ENCODE measurements at places on chromosomes 3 and 15. TPM values are rescaled to one million over a fixed set of nuclear protein-coding genes. Genes with fewer than 3 reads are reported as not detected.

- DNase-seq: no peak
Measured at GRCh38 chr15:33730815-33731214, 237.5 kb upstream of the CHRM5 start.

GRCh38 chr3:194675680-194676079 is 3.7 kb upstream of the LSG1 start:
- no peak for DNase-seq

GRCh38 chr15:52518487-52519371 is 10.0 kb downstream of the MYO5A start:
- DNase-seq: no peak

DNA sequence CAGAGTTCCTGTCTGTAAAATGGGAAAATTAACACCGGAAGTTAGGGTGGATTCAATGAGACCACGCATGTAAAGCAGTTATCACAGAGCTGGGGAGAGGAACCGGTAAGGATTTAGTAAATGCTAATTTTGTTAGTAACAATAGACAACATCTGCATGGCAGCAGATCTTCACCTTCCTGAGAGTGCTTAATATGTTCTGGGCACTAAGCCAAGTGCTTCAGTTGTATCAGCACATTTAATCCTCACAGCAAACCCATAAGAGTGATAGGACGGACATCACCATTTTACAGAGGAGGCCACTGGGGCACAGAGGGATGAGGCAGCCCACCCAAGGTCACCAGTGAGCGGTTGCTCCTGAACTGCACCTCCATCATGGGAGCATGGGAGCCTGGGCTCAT is 189.4 kb downstream of the WNT5A start:
- DNase-seq: no peak

DNA sequence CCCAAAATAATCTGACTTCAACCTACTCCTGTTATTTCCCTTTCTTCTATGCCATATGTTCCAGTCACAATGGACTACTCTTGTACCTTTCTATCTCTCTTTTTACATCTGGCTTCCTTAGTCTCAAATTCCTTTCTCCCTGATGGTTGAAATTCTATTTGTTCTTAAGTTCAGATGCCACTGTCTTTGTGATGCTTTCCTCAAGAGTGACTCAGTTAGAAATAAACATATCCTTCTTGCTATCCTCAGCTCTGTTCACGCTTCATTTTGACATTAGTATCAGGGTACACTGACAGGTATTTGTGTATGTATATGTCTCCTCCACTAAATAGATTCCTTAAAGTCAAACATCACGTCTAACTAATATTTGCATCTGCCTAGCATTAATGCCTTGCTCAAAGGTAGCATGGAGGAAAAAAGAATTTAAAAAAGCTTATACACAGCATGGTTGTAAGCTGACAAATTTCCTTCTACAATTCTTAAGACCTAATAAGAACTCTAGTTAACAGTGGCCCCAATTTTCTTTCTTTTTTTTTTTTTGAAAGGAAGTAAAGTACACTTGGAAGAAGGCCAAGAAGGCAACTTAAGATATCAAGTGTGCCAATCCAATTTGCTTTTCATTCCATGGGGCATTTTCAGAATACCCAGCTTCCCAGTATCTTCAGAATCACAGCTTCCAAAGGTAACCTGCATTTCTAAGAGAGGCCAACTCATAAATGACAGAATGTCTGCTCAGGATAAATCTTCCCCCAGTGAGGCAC is 58.0 kb downstream of the CHAC1 start:
- peak; percentile 13 for DNase-seq

HESX1 gene
- total RNA-seq: not detected

EHHADH gene
- total RNA-seq: 35.6 TPM

DNA sequence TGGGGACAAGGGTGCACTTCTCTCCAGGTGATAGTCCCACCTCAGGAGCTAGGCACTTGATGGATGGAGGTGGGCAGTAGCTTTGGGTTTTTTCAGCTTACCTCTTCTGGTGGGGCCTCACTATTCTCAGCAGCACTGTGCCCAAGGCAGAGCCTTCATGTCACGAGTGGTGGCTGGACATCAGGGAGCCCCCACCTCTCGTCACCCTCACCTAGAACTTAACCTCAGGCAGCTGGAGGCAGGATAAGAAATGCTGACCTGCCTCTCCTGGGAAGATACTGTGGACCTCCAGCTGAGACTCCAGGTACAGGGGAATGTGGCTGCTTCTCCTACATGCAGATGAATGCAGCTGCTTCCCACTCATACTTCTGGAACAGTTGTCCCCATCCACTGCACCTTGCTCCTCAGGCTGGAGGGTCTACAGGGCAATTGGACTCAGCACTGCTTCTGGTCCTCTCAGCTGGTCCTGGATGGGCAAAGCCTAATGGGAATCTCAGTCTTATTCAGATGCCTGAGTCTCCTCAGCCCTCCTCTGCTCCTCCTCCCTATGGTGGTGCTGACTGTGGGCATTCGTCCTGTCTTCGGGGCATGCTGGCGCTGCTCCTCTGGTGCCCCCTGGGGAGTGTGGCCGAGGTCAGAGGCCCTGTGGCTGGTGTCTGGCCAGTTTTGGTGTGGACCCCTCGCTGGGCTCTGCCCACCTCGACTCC is 129.9 kb downstream of the KLF13 start:
- no peak for DNase-seq

EFCC1 gene
- total RNA-seq: not detected

- no peak for DNase-seq
Measured at GRCh38 chr3:120214176-120214575, 70.8 kb downstream of the GPR156 start.

DNA sequence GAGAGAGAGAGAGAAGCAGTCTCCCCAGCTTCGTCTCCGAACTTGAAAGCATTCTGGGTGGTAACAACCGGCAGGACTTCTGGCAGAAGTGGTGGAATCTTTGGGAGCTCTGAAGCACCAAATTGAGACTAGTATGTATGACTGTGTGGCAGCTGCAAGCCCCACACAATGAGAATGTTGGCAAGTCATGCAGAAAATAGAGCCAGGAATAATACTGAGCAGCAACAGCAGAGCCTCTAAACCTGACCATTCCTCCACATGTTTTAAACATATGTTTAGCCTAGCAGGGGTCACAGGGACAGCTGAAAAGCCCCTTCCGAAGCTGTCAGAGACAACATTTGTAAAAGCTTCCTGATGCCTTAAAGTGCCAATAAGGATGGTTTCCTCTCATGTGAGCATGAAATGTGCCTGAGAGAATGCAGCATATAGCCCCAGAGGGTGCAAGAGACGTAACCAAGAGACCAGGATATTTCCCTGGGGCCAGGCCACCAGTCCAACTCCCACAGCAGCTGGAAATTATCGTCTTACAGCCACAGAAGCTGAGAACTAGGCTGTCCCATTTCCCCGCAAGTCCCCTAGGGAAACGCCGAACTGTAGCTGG is 178.6 kb upstream of the CCDC54 start:
- no peak for DNase-seq

GRCh38 chr3:12405432-12406272 is 78.6 kb upstream of the TSEN2 start:
- peak; percentile 91 for DNase-seq

CHRNB4 gene
- total RNA-seq: not detected

DNA sequence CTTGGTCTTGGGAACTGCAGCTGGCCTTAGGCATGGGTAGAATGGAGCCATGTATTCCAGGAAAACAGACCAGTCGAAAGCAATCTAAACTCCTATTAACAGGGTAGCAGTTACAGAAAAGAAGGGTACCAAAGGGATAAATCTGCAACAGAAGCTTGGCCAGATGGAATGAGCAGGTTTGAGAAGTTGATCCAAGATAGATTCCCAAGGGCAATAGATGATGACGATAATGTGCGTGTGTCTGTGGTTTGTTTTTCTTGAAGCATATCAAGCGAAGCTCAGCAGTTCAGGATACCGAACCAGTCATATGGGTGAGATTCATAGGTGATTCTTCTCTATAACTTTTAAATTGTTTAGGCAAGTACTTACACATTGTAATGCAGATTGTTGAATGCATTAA is 203.8 kb upstream of the SEMA6D start:
- DNase-seq: no peak

PSTPIP1 gene
- not detected for total RNA-seq

DNA sequence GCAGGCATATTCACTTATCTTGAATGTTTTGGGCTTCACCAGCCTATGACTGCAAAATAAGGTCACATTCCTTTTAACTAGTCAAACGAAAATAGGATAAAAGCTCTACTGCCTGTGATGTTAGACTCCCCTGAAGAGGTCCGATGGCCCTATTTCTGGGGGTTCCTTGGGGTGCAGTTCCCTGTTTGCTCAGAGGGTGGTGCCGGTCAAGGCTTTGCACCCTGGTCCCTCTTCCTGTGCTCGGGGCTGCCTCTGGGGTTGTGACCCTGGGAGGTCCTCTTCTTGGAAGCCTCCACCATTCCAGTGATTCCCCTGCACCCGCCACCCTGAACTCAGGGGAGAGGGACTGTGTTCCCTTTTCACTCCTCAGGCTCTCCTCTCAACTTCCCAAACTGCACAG is 86.7 kb upstream of the ANKRD34C start:
- DNase-seq: no peak

DNA sequence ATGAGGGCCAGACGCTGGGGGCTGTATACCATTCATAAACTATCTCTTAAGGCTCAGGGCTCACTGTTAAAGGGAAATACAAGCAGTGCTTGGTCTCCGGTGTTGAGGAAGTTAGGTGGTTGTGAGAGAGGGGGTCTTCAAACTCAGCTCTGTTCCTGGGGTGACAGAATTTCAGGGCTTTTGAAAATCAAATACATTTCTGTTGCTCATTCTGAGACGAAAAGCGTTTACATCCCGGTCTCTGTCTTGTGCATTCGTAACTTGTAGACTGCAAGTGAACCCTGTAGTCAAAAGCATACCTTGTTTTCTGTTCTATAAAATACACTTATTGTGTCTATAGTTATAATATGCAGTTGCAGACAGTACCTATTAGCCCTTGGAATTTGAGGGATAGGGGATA is 1.7 kb downstream of the SLCO3A1 start:
- no peak for DNase-seq

GRCh38 chr15:40695469-40695890 is 506 bp downstream of the RAD51 start:
- peak; percentile 11 for DNase-seq

DNA sequence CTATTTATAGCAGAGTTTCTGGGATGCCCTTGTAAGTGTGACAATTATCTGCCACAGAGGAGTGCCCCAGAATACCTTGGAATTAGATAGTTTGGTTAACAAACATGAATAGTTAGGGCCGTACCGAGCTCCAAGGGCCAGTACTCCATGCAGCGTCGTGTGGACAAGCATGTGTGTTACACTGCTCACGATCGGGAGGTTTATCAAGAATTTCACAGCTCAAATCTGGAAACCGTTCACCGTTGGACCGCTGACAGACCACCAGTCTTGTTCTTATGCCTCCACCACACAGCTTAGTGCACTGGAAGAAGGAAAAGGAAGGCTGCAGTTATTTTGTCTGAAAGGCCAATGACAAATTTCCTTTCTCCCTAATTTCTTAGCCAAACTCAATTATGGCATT is 93.7 kb downstream of the ADAMTS9 start:
- DNase-seq: no peak

BTLA gene
- total RNA-seq: 0.17 TPM

DNA sequence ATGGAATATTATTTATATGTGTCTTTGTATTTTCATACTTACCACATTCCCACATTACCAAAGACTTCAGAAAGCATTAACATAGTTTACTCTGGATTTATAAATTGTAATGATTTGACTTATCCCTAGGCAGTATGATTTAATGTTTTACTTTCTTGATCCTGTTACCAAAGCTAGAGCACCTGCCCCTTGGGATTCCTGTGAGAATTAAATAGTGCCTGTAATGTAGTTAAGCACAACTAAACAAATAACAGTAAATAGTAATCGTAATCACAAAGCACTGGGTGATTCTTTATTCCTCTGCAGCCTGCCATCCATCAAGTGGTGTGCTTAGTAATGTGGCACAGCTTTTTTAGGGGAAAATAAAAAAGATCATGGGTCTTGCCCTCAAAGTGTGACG is 39.1 kb downstream of the ATP2C1 start:
- peak; percentile 79 for DNase-seq

DNA sequence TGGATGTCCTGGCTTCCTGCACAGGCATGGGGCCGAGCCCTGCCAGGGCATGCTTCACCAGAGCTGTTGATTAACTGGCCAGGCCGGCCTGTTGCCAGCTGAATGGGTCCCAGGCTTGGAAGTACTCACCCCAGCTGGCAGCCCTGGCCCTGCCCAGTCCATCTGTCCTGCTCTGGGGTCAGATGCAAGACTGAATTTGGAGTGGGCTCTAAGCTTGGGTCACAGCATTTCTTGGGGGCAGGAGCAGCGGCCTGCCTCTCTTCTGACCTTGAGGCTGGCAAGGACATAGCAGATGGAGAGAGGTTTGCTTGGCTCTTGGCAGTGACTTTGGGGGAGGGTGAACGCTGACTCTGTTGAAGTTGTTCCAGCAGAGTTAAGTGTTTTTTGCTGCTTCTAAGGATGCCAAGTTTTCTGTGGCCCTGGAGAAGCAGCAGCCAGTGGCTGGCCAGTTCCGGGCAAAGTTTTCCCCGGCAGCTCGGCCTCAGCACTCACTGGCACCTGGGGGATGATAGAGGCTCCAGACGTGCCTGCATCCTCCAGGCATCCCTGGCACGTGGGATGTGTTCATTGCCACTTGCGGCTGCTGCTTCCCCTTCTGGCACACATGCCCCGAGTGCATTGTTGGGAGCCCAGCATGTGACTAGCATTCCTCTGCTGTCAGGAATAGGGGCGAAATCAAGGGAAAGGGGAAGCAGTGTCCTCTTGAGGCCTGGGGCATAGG is 22.9 kb downstream of the PDIA5 start:
- peak; percentile 68 for DNase-seq

DNA sequence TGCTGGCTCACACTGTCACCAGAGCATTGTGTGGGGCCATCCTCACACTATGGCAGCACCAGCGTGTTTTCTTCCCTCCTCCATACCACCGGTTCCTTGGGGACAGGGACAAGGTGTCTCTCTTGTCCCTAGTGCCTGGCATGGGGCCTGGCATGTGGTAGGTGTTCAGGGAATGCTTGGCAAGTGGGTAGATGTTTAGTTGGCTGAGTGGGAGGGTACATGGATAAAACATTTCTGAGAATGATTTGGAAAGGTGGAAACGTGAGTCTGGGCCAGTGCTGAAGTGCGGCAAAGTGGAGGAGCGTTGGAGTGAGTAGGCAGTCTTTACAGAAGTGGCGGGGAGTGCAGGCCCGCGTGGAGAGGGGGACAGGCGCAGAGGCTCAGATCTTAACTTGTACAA is 15.0 kb downstream of the SNAPC5 start:
- no peak for DNase-seq

RASGRF1 gene
- total RNA-seq: not detected

CAPN3 gene
- total RNA-seq: 0.35 TPM

ST3GAL6 gene
- 1.4 TPM for total RNA-seq
